Fibroblast of the aortic adventitia (primary cell): ENCODE measurements at places on chromosomes 7 and 10. TPM values are rescaled to one million over a fixed set of nuclear protein-coding genes. Genes with fewer than 3 reads are reported as not detected.
A peak's percentile ranks its signal among the peaks of the same experiment; 100 is the strongest.

GRCh38 chr7:32618987-32619386, 123.7 kb downstream of the AVL9 start:
- no peak for DNase-seq

DNA sequence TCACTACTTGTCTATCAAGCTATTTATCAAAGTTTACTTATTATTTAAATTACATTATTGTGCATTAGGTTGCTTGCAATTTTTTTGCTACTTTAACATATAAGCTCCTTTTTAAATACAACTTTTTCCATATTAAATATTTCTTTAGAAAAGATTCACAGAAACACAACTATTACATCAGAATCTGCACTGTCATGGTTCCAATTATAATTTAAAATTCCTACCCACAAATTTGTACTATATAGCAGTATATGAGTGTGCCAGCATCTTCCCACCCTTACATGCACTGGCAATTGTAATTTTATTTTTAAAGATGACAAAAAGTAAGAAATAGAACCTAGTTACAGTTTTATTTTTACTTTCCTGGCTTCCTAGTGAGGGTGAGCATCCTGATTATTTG, 15.8 kb downstream of the MINDY3 start:
- DNase-seq = no peak

GRCh38 chr10:17548770-17549169, 68.4 kb downstream of the HACD1 start:
- DNase-seq = peak; percentile 71

DNA sequence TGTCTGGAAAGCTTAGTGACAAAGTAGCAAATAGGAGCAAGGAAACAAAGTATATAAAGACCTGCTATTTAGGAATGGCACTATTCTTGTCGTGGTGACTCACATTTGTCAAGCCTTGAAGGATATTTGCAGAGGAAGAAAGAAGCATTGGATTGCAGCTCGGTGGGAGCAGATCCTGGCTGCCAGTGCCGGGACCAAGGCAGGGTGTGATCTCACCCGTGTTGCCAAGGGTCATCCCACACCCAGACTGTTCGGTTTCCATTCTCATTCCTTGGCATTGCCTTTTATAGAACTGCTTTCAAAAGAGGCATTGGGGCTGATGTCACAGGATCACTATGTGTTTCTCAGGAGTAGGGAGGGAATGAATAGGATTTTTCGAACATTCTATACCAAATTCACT, 176.2 kb downstream of the GALNT17 start:
- no peak for DNase-seq

DNA sequence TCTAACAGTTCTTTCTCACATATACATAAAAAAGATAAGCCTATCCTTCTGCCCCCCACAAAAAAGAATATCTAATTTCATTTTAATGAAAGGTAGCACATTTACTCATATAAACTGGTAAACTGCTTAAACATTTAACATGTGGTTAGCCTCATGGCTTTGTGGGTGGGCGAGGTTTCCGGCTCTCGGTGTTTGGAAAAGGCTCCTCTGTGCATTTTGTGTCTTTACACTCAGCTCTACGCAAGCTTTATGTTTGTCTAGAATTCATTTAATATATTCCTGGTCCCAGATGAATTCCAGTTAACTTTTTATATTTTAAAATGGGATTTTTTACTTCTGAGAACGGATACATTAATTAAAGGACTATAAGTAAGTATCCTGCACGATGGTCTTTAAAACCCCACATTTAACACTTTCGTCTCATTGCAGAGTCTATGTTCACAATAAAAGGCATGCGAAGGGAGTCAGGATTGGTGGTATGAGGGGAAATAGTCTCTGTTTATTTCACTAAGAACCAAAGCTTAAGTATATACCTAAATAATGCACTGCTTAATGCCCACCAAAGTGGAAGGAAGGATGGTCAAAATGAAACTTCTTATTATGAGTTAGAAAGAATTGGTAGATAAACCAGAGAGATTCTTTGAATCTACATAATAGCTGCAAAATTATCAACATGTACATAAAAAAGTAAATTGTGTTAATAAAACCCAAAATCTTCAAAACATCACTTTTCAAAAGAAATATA, 197.2 kb downstream of the CRPPA start:
- DNase-seq = no peak

DNA sequence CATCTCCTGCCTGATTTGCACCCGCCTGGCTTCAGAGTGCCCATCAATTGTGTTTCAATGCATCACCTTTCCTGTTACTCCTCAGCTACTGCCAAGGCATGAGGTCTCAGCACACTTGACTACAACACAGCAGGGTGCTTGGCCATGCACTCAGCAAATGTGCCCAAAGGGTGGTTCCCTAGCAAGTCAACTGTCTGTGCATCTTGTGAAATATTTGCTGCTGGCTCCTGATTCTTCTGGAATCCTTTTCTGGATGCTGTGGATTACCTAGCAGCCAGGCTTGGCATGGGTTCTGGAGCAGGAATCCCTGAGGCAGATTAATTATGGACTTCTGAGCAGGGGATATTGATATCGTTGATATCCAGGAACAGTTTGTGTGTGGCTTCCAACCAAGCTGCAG, 662.6 kb upstream of the MGMT start:
- DNase-seq = no peak

- DNase-seq = no peak
Measured at GRCh38 chr10:104608091-104608828, 32.8 kb upstream of the SORCS3 start.

DNA sequence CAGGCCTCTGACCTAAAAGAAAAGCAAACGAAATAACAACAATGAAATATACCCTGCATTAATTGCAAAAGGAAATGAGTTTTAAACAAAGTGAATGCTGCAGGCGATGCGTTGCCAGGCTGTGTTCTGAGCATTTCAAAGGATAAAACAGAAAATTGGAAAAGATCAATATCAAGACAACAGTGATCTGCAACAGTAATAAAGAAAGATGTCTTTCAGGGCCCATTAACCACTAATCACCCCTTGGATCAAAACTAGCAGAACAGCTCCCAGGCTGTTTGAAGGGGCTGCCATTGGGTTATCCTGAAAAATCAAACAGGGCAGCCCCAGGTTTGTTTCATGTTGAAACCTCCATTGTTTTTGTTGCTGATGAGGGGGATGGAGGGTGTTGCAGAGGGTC, 219.2 kb downstream of the FGFR2 start:
- DNase-seq = no peak

DNA sequence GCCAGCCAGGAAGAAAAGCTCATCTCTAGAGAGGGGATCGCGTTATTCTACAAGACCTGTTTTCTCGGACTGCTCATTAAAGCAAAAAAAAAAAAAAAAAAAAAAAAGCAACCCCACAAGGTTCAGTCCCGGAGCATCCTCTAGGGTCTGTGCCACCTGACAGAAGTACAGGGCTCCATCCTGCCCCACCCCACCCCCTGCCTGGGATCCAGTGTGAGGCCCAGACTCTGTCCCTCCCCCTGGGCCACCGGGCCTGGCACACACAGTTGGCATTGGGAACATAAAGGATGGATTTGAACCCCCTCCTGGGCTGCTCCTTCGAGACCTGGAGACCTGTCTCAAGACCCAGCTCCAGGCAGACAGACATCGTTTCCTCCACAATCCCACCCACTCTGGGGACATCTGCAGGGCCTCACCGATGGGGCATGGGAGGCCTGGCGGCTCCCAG, 688 bp downstream of the ORAI2 start:
- DNase-seq = peak; percentile 42

- DNase-seq = no peak
Measured at GRCh38 chr7:103129702-103130549, 19.0 kb downstream of the NAPEPLD start.

GRCh38 chr7:135662123-135662372, 266 bp upstream of the STMP1 start:
- no peak for DNase-seq

DNA sequence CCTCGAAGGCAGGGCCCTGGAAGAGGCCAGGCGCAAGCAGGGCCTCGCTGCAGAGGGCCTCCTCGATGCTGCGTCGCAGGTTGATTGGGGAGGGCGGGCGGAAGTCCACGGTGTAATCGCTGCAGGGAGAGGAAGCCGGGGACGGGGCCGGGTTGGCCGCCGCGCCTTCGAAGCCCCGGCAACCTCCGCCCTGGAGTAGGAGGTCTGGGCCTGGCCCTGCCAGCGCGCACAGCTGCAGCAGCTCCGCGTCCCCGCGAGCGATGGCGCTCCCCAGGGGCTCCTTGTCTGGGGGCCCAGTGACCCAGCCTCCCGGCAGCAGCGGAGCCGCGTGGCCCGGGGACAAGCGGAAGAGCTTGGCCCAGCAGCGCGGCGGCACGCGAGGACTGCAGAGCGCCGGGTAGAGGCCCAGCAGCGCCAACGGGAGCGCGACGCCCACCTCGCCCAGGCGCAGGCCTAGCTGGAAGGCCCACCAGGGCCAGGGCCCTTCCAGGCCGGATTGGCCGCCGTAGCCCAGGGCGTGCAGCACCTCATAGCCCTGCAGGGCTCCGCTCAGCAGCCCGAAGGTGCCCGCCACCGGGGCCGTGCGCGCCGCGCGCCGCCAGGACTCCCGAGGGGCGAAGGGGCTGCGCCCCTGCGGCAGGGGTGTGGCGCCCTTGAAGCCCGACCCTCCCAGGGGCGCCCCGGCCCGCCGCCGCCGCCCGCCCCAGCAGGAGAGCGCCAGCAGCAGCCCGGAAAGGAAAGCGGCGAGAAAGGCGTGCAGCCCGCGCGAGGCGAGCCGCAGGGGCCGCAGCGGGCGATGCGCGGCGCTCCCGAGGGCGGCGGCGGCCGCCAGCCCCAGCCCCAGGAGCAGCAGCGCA, 7.8 kb upstream of the RBM28 start:
- DNase-seq = no peak

DNA sequence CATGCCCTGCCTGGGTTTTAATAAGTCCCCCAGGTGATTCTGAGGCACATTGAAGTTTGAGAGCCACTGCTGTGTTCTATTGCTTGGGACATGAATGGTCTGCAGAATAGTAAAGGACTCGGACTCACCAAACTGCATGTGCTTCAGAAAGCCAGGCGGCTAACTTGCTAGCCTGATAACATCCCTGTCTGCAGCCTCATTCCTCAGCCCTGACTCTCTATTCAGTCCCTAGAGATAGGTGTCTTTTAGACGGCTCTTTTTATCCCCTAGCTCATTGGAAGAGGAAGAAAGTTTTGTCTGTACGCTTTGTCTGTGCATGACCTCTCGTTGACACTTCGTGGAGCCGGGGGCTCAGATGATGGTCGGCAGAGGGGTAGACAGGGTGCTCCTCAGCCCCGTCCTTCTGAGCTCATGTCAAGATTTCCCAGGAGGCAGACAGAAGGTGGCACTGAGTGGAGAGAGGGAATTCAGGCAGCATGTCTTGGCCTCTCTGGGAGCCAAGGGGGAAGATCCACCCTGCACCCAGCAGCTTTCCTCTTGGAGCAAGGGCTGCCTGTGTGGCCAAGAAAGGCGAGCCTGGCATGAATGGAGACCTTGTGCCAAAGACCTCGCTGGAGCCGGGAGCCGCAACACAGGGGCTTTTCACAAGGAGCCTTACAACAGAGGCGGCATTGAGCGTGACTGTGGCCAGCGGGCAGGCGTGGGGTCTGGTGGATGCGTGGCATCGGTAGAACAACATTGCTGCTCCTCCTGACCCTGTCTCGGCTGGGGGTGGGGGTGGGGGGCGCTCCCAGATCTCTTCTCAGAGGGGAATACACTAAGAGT, 51.1 kb upstream of the PODXL start:
- no peak for DNase-seq

Gene CRPPA
- total RNA-seq = 2.5 and 3.2 TPM in 2 replicates

GRCh38 chr7:7953806-7954205, 14.8 kb upstream of the GLCCI1 start:
- DNase-seq = no peak

DNA sequence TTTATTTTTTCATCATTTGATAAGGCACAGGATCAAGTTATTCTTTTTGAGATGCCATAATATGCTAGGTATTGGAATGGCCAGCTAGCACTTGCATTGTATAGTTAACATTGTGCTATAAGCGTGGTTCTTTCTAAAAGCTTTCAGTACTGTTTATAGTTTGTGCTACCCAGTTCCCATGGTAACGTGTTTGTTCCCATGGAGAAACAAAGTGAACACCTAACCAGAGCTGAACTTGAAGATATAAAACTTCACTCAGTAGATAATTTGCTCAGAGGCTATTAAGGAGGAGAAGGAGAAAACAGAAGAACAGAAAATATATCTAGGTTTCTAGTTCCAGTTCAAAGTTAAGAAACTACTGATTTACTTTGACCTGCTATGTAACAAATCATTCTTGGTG, 23.6 kb upstream of the ITGB8 start:
- peak; percentile 72 for DNase-seq

- DNase-seq = no peak
Measured at GRCh38 chr10:47022311-47023131, 111.3 kb downstream of the PTPN20 start.

Gene FAM131B
- total RNA-seq = 3.2 and 4.0 TPM in 2 replicates

Gene PRDX3
- 67.0 and 189 TPM in 2 replicates for total RNA-seq

Gene CLDN3
- not detected in 2 replicates for total RNA-seq

GRCh38 chr7:54932818-54933543, 85.8 kb upstream of the EGFR start:
- peak; percentile 44 for DNase-seq

GRCh38 chr10:129942391-129942790, 21.7 kb downstream of the EBF3 start:
- DNase-seq = no peak

GRCh38 chr7:132206594-132206993, 369.7 kb downstream of the PLXNA4 start:
- no peak for DNase-seq

Gene EIF5AL1
- 1.5 TPM in 1 of 2 replicates, not detected in the other for total RNA-seq

- no peak for DNase-seq
Measured at GRCh38 chr10:45254892-45255291, 60.5 kb downstream of the OR13A1 start.

- no peak for DNase-seq
Measured at GRCh38 chr7:155007947-155008346, 5.0 kb upstream of the PAXIP1 start.

GRCh38 chr7:8913682-8914081, 480.3 kb downstream of the NXPH1 start:
- DNase-seq = no peak

DNA sequence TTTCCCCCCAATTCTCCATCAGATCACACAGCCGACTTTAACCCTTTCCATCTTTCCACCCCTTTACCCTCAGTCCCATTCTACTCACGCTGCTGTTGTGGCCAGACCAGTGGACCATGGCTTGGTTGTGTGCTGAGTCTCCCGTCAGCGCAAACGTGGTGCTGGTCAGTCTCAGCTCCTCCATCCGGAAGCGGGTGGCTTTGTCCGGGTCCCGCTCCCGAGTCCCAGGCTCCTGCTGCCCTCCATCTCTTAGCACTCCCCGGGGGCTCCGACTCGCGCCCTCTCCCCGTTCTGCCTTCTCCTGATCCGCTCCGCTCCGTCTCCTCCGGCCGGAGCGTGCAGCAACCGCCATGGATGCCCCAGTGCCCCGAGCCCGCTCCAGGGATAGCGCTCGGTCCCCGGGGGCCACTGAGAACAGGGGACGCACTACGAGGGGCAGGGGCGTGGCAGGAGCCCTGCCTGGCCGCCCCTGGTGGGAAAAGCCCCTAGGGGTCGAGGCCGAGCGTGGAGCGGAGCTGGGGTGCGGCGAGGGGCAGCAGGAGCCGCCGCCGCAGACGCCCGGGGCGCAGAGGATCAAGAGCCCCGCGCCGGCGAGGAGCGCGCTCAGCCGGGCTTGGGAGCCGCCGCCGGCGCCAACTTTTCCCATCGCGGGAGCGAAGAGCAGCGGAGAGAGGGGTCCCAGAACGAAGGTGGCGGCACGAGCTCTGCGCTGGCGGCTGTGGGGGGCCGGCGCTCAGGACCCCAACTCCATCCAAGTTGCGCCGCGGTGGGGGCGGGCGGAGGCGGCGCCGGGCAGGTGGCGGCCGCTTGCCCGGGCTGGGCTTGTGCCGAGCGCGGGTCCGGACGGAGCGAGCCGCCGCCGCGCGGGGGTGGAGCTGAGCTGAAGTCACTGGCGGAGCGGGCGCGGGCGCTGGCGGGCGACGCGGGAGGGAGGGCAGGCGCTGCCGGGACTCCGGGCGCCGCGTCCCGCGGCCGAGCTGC, at the start of gene SORCS1:
Gene SORCS1 (minus strand): TSS at position 826 of the 981 bp plus-strand sequence.
- no peak for DNase-seq
